ENCODE measurements at places on chromosomes 4 and X.

DNA sequence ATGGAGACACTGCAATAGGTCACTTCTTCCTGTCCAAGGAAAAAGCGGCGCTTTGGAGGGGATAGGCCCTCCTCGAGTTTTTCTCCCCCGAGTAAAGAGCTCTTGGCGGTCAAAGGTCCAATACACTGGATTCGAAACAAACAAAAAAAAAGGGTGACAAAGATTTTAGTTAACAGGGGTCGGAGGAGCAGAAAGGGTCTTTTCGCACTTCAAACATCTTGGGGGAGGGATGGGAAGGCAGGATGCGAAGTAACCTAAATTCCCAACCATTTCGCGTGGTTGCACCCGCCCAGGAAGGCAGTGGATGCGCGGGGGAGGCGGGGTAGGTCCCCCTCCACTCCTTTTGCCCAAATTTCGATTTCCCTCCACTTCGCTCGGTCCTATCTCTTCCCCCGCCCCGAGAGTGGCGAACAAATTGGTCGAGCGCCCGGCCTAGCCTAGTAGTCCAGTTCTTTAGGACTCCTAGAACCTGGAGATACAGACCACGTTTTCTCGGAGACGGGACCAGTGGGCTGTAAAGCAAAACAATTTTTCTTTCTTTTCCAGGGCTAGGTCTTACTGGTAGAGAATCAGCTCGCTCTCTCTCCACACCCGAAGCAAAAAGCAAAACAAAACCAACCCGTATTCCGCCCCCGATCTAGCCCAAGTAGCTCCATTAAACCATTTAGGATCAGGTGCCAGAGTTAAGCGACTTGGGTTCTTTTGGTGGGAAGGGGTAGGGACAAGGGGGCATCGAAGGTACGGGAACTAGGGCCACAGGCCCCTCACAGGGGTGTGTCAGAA, 2.0 kb upstream of the STAG2 start:
- no peak for DNase-seq

DNA sequence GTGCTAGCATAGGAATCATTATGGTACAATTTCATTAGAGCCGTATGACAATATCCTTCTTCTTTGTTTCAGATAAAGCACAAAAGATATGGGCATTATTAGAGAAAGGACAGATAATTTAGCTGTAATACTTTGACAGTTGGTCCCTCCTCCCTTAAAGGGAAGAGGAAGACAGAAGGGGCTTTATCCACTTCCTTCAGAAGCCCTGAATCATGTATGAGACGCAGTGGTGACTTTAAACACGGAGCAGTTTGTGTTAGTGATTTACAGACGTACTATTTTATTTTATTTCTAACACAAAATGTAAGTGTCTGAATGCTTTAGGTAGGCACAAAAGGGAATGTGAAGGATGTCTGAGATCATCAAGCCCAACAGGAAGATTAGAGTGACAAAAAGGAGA, 467.7 kb downstream of the IL15 start:
- DNase-seq, result no peak

DNA sequence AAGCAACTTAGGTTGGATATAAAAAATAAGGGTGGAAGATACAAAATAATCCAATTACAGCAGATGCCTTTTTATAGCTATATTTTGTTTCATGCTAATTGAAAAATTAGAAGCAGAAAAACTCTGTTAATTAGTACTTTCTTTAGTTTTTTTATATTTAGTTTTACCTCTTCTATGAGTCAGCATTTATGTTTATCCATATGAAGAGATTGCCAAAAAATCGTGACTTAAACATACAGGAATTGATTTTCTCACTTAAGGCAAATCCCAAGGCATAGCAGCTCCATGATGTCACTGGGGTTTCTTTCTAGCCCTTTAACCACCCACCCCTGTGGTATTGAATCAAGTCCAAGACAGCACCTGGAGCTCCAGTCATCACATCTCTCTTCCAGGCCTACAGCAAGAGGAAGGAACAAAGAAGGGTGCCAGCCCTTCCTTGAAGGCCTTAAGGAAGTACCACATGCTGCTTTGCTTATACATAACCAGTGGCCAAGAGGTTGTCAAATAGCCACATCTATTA, 365.8 kb upstream of the TENM3 start:
- no peak for DNase-seq

GRCh38 chrX:29617725-29618124, 597.6 kb upstream of the MAGEB2 start:
- DNase-seq, result no peak

GRCh38 chr4:130043732-130044160, 947.8 kb downstream of the C4orf33 start:
- no peak for DNase-seq

All from activated CD4-positive, alpha-beta T cell treated with anti-CD3 and anti-CD28 coated beads for 1 hour (primary cell).